Right lung (tissue), 10 donors: ENCODE measurements at places on chromosomes 11 and 22.

GRCh38 chr11:37449146-37449545 lies 851.1 kb upstream of the RAG2 start:
- DNase-seq = peak; percentile 32

- no peak for DNase-seq
Observed at GRCh38 chr11:7520011-7520942, 6.5 kb downstream of the PPFIBP2 start.

DNA sequence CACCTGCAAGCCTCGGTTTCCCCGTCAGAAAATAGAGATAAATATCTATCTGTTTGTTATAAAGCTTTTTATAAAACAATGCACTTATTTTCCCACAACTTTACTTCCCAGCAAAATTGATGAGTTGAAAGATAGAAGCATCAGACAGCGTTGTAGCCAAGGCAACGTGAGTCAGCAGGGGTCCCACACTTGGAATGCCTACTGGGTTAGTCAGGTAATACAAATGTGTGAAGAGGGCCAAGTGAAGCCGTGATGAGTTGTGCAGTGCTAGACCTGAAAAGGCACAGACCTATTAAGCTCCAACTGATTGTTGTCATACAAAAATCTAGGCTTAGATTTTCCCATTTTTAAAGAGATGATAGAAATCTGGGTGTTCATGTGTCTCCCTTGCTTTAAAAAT lies 118.7 kb downstream of the PGR start:
- no peak for DNase-seq

GRCh38 chr22:48373626-48374173 lies 1454.0 kb downstream of the BRD1 start:
- DNase-seq = no peak

- DNase-seq = no peak
Observed at GRCh38 chr11:9834291-9834690, 170.4 kb downstream of the SWAP70 start.

GRCh38 chr11:102154806-102155205 lies 44.6 kb downstream of the YAP1 start:
- peak; percentile 37 for DNase-seq

- no peak for DNase-seq
Observed at GRCh38 chr22:42697542-42698013, 23.1 kb downstream of the A4GALT start.

GRCh38 chr11:70826541-70827335 lies 425.6 kb downstream of the SHANK2 start:
- peak; percentile 14 for DNase-seq

DNA sequence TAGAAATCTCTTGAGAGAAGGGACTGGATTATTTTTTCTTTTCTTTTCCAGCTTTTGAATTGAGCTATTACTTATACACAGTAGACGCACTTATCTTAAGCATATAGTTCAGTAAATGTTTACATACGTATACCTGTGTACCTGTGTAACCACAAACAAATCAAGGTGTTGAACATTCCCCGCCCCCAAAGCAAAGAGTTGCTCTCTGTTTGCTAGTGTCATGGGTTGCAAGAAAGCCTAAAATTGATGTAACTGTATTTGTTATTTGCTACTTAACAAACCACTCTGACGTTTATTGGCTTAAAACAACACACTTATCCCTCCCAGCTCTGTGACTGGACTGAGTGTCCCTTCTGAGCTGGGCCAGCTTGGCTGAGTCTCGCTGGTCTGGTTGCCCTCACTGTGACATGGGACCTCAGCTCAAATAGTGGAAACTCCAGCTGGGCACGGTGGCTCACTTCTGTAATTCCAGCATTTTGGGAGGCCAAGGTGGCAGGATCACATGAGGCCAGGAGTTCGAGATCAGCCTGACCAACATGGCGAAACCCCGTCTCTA lies 25.4 kb upstream of the CABP2 start:
- no peak for DNase-seq

- peak; percentile 54 for DNase-seq
Observed at GRCh38 chr11:66568124-66568916, at the start of gene CTSF. Gene CTSF, minus strand, starts transcription at chr11:66568606. Its CDS starts 120 bp downstream, at chr11:66568486.

GRCh38 chr11:120329556-120329955 lies 4.5 kb downstream of the TLCD5 start:
- no peak for DNase-seq

- DNase-seq = no peak
Observed at GRCh38 chr11:66698491-66698890, 20.8 kb upstream of the RBM4B start.

GRCh38 chr11:57432149-57432561 lies 5.2 kb upstream of the SLC43A3 start:
- DNase-seq = no peak

GRCh38 chr11:129917231-129917630 lies 21.9 kb upstream of the NFRKB start:
- no peak for DNase-seq

- no peak for DNase-seq
Observed at GRCh38 chr11:2267306-2267850, 3.0 kb downstream of the ASCL2 start.

GRCh38 chr11:130115218-130115617 lies 44.4 kb upstream of the ST14 start:
- no peak for DNase-seq

DNA sequence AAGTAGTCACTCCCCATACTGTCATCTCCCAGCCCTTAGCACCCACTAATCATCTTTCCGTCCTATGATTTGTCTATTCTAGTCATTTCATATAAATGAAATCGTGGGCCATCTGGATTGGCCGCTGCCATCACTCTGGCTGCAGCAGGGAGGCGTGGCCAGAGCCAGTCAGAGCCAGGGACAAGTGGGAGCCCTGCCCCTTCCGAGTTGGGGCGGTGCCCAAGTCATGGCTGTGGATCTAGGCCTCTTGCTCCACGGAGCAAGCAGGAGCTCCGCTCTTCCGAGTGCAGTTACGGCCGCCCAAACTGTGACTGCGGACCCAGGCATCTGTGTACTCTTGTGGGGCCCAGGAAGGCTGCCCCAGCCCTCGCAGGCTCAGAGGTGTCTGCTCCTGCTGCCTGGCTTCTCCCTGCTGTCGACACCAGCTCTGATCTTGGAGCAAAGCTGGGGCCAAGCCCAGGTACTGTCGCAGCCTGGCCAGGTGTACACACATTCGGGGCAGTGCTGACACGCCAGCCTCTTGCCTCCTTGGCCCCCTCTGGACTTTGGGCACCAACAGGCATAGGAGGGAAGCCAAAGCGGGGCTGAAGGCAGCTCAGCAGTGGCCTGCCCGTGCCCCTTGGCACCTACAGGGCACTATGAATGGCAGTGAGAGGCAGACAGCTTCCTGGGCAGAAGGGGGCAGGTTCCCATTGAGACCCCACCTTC lies 8.4 kb downstream of the MRPL48 start:
- no peak for DNase-seq

GRCh38 chr11:45161252-45162063 lies 15.0 kb downstream of the PRDM11 start:
- DNase-seq = no peak

GRCh38 chr11:34239465-34240149 lies 118.2 kb downstream of the ABTB2 start:
- DNase-seq = no peak

GRCh38 chr22:23250056-23250784 lies 69.9 kb downstream of the BCR start:
- no peak for DNase-seq

GRCh38 chr22:17928391-17928790 lies 96.0 kb downstream of the MICAL3 start:
- DNase-seq = no peak

GRCh38 chr22:20750461-20751184 lies 23.3 kb upstream of the SERPIND1 start:
- no peak for DNase-seq

DNA sequence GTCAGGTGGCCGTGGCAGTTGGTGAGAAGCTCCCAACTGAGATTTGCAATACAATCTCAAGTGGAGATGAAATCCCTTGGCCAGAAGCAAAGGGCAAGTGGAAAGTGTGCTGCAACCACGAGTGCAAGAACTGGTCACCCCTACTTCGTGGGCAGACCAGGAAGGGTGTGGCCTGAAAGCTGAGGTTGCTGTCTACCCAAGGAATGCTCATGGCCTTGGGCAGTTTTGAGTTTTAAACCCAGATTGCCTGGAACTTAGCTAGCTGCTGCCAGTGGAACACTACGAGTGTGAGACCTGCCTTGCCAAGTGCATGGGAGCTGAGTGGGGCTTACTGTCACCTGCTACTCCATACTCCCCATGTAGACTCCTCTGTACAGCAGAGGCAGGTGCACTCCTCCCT lies 113.3 kb upstream of the FAT3 start:
- DNase-seq = no peak

DNA sequence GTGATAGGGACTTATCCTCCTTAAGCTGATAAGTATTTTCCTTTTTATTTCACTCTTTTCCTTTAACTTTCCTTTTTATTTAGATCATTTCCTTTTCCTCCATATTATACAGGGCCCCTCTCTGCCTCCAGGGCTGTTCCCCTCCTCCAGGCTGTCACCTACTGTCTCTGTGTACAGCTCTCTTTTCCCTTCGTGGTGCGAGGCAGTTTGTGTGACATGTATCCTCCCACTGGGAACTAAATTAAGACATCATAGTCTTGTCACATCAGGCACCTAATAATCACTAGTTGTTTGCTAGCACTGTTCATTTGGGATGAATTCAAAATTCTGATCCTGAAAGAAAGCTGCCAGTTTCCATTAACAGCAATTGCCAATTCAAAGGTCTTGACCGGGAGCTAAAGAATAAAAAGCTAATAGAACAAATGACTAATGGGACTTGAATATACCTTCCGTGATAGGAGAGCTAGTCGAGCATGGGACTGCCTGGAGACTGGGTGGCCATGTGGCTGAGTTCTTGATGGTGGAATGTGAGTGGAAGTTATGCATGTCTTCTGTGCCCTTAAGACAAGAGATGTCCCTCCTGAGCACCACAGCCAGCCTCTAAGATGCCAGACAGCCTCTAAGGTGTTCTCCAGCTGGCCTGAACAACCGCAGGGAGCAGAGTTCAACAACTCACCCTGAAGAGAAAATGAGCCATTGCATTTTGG lies 77.7 kb upstream of the LRRC55 start:
- no peak for DNase-seq

DNA sequence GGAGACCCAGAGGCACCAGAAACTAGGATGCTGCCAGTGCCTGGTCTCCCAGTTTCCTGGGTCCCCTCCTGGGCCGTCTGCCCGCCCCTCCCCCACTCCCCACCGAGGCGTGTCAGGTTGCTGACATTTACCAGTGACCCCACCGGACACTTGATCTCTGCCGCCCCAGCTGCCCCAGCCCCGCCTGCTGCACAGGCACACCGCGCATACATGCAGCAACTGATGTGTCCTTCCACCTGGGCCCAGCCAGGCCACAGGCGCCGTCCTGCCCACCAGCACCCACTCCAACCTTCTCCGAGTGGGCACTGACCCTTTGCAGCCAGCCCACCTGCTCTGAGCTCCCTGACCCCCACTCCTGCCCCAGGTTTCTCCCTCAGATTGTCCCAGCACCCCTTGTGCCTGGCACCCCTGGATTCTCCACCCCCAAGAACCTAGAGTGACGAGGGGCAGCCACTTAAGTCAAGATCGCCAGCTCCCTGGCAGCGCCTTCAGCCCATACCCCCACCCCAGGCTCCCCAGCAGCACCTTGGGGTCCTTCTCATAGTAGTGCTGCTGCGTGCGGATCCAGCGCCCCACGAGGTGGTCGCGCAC lies 548 bp downstream of the PYGM start:
- DNase-seq = no peak
